Stimulated activated CD4-positive, alpha-beta T cell treated with anti-CD3 and anti-CD28 coated beads, Interleukin-12 subunit alpha, Interleukin-12 subunit beta, amount 100 ng/mL, for 4 hours (primary cell): ENCODE measurements at places on chromosomes 13 and 19.

DNA sequence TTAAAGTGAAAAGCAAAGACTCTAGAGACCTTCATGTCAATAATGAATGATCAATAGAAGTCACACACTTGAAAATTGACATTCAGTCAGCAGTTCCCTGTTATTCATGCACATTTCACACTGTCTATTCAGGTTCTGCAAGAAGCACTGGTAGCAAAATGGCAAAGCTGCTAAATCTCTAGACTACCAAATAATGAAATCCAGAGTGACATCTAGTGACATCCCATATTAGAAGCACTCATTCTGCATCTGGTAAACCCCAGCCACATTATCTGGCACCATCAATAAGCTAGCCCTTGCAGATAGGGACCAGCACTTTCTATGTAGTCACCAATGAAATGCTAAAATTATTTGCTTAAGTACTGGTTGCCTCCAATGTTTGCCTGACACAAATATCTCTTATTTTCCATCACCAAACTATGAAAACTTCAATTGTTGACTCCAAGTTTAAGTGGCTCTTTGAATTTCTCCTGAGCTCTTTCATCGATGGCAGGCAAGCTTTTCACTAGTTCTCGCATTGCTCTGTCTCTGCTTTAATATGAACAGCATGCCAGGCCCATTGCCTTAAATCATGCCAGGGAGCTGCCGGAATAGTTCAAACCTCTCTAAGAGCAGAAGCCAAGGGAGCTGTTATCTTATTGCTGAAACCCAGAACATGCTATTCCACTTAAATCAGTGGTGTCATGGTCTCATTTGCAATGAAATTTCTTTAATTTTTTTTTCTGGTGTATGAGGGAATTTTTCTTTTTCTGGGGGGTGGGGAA is 409.9 kb downstream of the MZT1 start:
- no peak for DNase-seq

GRCh38 chr19:2166741-2167738 is 3.3 kb downstream of the DOT1L start:
- DNase-seq = no peak

DNA sequence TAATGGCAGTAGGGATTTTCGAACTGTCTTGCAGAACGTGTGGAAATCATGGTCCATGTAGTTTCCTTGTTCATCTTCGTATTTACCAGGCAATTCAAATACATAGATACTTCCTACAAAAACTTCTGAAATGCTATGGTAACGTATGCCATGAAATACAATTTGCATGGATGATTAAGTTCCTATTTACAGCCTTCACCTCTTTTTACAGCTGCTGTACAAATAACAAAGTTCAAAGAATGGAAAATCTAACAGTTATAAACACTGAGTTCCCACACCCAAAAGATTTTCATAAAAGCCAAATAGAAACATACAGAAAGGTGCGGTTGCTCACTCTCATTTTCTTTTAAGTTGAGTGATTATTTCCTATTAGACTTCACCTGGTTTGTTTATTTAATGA is 115.8 kb upstream of the TNFSF11 start:
- DNase-seq = no peak

GRCh38 chr13:50228527-50228926 is 213.3 kb downstream of the KCNRG start:
- DNase-seq = no peak

DNA sequence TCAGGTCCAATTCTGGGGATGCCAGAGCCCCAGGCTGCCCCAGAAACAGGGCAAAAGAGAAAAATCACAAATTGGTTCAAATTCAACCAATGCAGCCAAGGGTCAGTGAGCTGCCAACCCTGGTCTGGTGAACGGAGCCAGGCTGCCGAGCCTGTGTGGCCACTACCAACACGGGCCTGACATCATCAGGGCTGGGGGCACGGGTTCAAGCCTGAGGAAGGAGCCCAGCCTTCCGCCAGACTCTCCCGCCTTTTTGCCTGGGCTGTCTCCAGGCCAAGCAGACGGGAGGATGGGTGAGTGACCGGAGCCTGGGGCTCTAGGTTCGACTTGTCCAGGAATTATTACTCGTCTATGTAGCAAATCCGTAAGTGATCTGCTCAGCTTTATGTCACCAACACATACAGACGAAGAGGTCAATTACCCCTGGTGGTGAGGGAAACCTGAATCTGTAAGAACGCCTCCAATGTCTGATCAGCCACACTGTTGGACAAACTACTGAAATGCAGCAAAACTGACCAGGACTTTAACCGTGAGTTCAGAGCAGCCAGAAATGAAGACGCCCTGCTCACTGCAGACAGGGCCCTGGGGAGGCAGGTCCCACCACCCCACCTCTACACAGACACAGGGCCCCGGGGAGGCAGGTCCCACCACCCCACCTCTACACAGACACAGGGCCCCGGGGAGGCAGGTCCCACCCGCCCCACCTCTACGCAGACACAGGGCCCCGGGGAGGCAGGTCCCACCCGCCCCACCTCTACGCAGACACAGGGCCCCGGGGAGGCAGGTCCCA is 31.8 kb downstream of the RAB20 start:
- DNase-seq = no peak
